ENCODE measurements at places on chromosomes 2 and 18.

DNA sequence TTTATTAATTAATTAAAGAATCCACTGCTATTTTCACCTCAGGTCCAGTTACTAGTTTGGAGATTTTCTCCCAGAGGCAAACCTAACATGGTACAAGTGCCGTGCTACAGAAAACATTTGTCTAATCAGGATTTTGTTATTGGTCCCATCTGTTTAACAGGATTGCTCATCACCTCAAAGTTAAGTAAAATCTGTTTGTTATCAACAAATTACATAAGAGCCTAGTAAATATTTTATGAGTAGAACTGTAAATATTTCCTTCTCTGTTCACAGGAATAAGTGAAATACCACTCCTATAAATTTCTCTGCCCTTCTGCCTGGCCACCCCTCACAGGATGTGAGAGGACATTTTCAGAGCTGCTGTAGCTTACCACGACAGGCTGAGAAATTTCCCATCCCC is 200.2 kb downstream of the RAD51AP2 start:
- no peak for DNase-seq

- DNase-seq = no peak
Measured at GRCh38 chr2:226077841-226078240, 678.3 kb downstream of the NYAP2 start.

GRCh38 chr2:51079945-51080344 is 48.0 kb upstream of the NRXN1 start:
- DNase-seq = no peak

DNA sequence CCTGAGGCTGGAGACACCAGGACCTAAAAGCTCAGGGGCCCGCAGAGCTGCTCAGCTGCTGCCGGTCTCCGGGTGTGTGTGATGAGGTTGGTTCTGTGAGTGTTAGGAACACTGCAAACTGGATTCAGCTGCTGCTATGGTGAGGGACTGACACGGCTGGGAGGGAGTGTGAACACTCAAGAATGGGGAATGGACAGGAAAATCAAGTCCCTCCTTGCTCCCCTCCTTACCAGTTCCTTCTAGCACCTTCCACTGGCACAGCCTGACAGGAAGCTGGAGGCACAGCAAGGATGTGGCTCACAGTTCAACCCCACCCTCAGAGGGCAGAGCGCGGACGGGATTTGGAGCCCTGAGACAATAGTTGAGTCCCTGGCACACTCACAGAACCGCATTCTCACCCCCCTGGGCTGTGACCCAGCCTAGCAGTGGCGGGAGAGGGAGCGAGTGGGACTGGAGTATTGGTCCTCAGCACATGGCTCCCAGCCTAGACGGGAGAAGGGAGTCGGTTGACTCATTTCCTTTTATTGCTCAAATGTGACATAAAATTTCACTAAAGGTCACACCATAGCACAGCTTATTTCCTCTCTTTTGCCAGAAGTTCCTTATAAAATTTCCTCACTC is 42.5 kb downstream of the LRRC30 start:
- DNase-seq = peak; percentile 61

DNA sequence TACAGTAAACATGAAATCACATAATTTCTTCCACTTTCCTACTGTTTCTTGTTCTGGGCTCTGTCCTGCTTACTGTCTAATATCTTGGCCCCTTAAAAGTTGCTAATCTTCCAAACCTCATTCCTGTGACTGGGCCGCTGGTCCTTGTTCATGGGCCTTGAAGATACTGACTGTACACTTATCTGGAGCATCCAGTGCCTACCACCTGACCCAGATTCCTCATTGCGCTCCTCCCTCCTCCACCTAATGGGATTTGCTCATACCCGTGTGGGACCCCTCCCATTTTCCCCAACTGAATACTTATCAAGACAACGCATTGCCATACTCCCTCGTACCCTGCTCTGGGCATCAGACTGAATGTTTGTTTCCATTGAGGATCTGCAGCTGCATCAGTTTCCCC is 6.1 kb upstream of the IL37 start:
- DNase-seq = no peak

DNA sequence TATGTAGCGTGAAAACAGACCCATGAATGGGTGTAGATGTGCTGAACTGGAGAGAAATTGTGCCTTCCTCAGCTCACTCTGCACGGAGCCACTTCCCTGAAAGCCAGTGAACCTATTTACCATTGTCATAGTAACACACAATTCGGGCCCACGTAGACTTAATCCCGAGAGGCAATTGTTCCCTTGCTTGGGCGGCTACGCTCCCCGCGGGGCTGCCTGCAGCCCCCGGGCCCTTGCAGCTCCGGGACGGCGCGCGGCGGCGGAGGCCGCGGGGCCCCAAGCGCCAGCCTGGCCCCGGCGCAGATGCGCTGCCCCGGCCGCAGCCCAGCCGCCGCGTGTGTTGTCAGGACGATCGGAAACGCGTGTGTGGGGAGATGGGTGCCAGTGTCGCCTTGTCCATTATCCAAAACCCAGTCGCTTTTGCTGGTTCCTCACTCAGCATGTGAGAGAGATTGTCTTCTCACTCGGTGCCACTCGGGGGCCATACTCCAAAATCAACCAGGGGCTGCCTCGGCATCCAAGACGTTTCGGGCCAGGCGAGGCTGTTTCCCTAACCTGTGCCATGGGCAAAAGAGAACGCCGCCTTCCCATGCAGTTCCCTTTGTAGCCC is 17.9 kb upstream of the LRRTM1 start:
- no peak for DNase-seq

GRCh38 chr2:238331916-238332315 is 11.6 kb downstream of the TRAF3IP1 start:
- DNase-seq = no peak

DNA sequence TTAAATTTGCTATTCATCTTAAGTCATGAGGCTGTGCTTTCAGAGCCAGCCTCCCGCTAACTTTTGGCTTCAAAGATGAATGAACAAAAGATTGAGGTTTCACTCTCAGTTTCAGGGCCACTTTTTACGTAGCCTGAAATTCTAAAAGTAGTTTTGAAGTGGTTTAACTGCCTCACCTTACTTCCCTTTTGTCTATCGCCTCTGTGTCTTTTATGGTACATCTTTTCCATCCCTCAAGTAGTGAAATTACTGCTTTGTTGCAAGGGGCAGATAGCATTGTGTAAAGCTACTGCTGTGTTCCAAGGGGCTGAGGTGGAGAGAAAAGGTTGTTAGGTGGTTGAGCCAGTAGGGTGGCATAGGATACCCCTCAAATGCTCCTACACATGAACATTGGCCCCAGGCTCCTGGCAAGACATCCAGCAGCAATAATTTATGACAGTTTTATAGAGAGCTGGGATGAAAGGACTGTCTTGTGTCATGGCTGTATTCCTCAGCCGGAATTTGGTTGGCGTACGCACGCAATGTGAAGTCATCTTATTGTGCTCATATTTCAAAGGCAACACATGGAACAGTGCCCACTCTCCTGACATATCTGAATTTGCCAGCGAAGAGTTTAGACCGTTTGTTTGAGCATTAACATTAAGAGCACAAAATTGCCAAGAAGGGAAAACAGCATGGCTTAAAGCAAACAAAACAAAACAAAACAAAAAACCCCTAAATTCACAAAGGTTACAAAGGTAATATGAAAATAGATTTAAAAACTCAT is 32.2 kb downstream of the QPCT start:
- DNase-seq = peak; percentile 78

GRCh38 chr2:162545254-162545653 is 201.3 kb downstream of the GCA start:
- DNase-seq = no peak

DNA sequence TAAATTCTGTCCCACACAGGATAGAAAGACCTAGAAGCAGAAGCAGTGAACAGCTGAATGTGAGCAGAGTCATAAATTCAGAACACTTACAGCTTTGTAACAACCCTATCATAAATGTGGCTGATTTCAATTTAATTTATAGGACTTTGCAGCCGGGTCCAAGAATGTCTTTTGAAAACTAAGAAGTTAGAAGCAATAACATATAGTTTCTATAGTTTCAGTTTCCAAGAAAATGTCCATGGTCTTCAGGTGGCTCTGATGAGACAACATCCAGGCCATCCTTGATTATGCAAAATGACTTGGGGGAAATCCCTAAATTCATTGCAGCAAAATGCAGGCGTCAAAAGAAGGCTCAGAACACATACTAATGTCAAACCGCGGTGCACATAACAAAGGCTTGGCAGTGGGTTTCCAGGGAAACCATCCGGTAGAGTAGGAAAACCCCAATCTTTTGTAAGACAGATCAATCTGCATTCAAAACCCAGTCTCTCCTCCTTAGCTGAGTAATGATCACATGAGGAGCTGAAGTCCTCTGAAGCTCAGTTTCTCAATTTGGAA is 442.2 kb upstream of the ID2 start:
- DNase-seq = no peak

- no peak for DNase-seq
Measured at GRCh38 chr2:10931710-10932255, 20.0 kb downstream of the KCNF1 start.

- DNase-seq = no peak
Measured at GRCh38 chr18:70643812-70644211, 355.0 kb downstream of the SOCS6 start.

GRCh38 chr2:34311816-34312215 is 712.7 kb upstream of the FAM98A start:
- DNase-seq = no peak

DNA sequence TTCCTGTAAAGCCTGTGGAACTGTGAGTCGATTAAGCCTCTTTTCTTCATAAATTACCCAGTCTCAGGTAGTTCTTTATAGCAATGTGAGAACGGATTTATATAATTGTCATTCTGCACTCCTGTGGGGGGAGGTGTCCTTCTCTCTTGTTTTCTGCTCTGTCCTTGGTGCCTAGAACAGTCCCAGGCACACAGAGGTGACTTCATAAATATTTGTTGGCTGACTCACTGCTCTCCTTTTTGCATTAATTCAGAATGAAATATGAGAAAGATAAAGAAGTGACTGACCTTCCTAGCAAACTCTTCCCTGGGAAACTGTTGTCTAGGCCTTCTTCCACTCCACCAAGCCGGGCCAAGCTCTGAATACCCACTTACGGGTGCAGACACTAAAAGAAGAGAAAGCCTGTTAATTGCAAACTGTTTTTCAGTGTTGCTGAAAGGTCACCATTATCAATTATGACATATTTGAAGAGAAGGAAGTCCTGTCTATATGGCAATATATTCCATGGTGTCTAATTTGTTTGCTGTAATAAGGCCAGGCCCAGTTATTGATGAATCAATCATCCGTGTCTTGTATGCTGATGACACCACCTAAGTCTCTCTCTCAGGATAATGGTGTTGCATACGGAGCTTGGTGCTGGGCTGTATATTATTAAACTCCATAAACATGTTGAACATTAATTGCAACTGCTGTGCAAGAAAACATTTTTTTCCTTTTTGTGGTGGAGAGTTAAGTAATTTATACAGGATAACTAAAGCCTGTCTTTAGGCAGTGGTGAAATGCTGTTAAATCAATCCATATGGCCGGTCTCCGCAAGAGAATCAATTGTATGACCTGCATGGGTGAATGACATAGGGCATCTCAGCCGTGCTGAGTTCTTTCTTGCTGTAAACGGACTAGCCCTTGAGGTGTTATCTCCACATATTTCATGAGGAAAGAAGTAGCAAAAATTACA is 567.5 kb downstream of the SLC4A3 start:
- DNase-seq = no peak

GRCh38 chr2:209624192-209624938 is 147.3 kb upstream of the UNC80 start:
- DNase-seq = no peak

DNA sequence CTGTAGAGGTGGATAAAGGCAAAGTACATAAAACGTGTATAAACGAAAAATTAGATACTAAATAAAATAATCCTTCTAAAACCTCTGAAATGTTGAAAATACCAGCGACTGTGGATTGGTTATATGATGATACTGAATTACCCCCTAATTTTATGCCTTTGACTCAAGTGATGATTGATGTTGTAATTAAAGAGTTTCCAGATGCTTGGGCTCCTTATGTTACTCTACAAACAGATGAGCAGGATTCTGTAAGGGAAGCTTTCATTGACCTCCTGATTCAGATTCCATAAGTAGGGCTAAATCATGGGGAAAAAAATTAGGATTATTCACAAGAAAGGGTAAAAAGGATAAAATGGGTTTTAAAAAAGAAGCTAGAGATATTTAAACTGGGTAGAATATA is 418.2 kb upstream of the SLC39A10 start:
- DNase-seq = no peak

DNA sequence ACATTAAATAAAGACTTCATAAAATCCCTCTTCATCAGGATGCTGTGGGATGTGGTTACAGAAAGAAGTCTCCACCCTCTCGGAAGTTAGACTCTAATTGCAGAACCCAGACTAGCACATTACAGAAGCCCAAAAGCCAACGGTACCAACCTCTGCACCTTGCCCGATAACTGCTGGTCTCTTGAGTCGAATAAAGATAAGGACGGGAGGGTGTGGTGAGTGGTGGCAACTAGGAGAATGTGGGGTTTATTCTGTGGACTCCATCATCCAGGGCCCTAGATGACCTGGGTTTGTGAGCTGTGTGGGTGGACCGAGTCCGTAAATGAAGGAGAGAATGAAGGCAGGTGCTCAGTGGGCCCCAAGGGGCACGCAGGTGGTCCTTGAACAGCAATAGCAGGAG is 462.8 kb upstream of the ID2 start:
- DNase-seq = no peak

DNA sequence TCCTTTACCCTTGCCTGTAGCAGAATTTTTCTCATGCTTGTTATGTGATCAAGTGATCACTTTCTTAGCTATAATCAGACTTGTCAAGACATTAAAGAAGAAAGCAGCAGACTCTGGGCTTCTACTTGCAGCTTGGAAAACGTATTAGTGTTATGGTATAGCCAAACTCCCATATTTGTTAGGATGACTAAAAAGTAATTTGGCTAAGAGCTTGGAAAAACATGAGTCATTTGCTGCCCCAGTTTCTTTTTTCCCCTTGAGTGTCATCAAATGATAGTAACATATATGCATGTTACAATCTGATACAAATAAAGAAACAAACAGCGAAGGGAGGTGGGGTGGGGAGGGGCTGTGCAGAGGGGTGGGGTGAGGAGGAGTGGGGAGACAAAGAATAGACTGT is 155.5 kb downstream of the IKZF2 start:
- no peak for DNase-seq

GRCh38 chr2:185147361-185147760 is 549.0 kb downstream of the ZNF804A start:
- DNase-seq = no peak

- DNase-seq = peak; percentile 43
Measured at GRCh38 chr18:55384551-55385275, 203.3 kb downstream of the TCF4 start.

Measured in H4 (cell line).